ENCODE measurements at places on chromosomes 6 and 20.

DNA sequence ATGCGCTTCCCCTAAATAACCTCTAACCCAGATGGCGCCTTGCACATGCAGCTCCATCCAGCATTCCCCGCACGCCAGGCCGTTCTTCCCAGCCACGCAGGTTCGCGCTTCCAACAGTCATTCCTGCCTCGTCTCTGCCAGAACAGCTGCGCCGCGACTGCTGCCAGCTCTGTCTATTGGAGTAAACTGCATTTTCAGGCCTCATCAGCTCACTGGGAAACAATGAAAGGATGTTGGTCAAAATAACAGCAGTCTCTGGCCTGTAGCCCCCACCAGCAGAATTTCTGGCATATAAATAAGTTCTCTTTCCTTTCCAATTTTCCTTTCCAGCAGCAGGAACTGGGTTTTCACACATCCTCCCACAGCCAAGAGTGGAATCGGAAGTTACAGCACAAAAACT lies 14.6 kb downstream of the NRSN1 start:
- no peak for DNase-seq

DNA sequence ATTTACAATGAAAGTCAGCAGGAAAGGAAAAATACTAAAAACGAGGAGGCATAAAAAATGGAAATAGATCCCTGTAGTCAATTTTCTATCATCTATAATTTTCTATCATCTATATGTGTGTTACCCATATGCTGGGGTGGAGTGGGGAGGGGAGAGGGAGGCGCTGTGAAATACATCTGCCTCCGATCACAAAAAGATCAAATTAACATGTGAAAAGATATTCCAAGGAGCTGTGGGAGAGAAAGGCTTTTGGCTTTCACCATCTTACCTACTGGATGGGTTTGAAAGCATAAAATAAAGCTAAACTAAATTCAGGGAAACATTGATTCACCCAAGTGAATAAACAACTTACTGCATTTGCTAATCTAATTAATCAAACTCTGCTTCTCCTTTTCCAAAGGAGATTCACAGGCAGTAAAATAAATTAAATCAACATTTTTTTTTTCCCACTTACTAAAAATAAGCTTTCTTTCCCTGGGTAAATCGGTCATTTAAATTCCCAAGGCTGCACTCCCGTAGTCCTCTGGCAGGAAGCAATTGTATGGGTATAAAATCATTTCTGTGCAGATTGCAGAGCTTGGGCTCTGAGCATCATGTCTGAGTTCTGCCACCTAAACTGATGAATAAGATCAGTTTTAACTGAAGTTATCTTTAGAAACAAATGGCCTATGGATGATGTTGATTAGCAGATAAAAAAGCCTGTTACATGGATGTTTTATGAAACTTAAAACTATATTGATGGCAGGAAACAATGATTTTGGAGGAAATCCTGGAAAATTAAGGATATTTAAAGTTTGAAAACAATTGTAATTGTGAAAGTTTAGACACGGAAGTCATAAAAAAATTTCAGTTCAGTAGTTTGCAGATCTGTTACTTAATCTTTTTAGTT lies 147.9 kb downstream of the SOX4 start:
- no peak for DNase-seq

GRCh38 chr6:164546263-164546662 lies 763.1 kb downstream of the C6orf118 start:
- no peak for DNase-seq

- DNase-seq, result peak; percentile 49
Observed at GRCh38 chr6:105759946-105760345, 326.2 kb upstream of the PRDM1 start.

GRCh38 chr6:134061440-134061839 lies 9.0 kb upstream of the SLC2A12 start:
- DNase-seq, result no peak

GRCh38 chr6:7906741-7907140 lies 3.8 kb downstream of the TXNDC5 start:
- no peak for DNase-seq

GRCh38 chr6:132483779-132484679 lies 28.9 kb downstream of the STX7 start:
- peak; percentile 70 for DNase-seq
